ENCODE measurements at places on chromosomes 4 and X.

DNA sequence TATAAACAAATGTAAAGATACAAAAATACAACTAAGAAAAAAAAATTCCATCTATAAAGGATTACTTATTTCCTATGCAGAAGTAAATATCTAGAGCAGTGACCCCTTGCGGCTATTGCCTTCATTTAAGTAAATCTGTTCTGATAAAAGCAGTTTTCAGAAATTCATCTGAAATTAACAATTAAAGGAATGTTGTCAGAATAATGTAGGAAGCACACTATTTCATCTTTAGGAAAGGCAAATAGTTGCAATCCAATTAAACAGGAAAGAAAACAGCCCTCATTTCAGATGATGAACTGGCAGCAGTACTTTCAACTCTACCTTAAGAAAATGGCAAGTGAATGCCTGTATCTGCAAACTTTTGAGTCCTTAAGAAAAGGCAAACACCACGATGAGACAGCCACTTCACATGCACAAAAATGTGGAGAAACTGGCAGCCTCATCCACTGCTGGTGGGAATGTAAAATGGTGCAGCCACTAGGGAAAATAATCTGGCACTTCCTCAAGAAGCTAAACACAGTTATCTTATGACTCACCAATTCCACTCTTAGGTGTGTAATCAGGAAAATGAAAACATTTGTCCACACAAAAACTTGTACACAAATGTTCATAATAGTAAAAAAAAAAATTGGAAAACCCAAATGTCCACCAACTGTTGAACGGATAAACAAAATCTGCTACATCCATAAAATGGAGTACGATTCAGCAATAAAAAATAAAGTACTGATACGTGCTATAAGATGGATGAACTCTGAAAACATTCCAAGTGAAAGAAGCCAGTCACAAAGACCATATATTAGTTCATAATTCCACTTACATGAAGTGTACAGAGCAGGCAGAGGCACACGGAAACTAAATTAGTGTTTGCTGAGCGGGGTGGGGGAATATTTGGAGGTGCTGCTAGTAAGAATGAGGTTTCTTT lies 2.0 kb upstream of the THAP9 start:
- DNase-seq, result peak; percentile 46

GRCh38 chr4:110344165-110344564 lies 131.8 kb upstream of the ENPEP start:
- DNase-seq, result no peak

DNA sequence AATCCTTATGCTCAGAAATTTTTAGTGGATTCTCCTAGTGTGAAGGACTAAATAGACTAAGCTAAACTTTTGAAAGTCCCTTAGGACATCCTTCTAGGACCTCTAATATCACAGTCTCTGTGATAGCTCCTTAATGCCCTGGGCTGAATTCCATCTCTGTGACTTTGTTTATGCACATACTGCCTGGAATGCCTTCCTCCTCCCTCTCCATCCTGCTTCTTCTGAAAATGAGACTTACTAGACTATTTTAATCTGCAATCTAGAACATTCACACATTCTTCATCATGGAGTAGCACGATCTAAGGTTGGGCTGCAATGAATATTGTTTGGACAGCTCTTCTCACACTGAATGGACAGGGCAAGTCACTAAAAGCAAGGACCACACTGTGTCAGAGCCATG lies 65.0 kb upstream of the MSX1 start:
- DNase-seq, result no peak

GRCh38 chr4:29278585-29278984 lies 1441.6 kb upstream of the PCDH7 start:
- no peak for DNase-seq

- no peak for DNase-seq
Measured at GRCh38 chr4:84032372-84032771, 466.7 kb downstream of the NKX6-1 start.

GRCh38 chrX:18410038-18410437 lies 15.4 kb upstream of the CDKL5 start:
- peak; percentile 23 for DNase-seq

- no peak for DNase-seq
Measured at GRCh38 chrX:6500719-6501118, 34.2 kb downstream of the VCX3A start.

DNA sequence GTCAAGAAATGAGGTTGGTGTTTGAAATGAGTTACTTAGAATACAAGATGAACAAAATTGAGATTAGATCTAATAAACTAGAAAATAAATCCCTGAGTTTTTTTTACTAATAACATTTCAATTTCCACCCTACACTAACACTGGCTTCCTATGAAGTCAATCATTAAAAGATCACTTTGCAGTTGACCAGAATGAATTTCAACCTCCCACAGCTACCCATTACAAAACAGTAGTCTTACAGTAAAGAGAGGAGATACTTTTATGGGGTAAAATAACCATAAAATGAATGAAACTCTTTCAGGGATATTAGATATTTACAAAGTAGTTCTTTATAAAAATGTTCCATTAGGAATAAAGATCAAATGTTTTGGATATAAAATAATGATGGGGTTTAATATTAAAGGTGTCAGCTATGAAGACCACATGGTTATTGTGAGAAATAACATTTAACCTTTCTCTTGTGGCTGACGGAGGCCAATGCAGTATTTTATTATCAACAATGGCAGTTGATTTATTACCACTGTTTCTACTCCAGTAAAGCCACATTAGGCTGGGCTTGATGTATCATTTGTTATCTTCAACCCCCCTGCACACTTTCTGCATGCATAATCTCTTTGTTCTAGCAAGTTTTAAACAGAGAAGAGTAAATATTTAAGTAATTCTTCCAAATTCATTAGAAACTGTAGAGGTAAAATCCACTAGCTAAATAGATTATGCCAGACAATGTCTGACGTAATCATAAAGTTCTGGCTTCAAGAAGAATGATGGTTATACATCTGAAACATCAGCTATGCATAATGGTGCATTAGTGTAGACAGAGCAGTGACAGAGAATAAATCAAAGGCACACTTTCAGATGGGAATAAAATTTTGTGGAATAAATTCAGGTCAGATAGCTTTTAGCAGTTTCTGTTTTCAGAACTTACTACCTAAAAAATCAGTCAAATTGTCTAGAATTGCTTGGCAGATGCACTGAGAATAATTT lies 516.6 kb downstream of the PCDH18 start:
- DNase-seq, result no peak

DNA sequence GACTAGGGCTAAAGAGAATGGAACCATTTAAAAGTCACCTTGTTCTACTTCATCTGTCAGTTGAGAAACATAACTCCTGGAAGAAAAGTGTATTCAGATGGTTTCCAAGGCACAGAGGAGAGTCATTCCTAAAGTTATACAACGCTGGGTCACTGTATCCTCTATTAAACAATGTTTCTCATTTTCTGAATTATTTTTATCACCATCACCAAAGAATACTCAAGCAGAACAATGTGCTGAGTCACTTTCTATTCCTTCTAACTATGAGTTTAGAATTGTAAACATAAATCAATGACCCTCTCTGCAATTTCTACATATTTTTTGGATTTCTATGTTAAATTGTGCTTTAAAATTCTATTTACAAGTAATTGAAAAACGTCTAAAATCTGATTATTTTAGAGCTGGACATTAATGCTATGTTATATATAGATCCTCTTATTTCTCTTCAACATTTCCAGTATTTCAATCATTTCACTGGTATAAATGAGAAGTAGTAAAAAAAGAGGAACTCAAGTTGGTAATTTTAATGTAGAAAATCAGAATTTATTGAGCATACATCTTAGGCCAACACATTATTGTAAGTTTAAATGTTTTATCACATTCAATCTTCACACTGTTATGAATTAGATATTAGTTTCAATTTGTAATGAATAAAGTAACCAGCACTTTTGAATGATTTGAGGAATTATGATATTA lies 7.5 kb downstream of the DTHD1 start:
- no peak for DNase-seq

- DNase-seq, result no peak
Measured at GRCh38 chrX:141791856-141792255, 46.3 kb upstream of the MAGEC3 start.

GRCh38 chrX:154375156-154375504 lies 696 bp upstream of the FLNA start:
- DNase-seq, result no peak

- no peak for DNase-seq
Measured at GRCh38 chrX:20421697-20422096, 155.0 kb upstream of the RPS6KA3 start.

DNA sequence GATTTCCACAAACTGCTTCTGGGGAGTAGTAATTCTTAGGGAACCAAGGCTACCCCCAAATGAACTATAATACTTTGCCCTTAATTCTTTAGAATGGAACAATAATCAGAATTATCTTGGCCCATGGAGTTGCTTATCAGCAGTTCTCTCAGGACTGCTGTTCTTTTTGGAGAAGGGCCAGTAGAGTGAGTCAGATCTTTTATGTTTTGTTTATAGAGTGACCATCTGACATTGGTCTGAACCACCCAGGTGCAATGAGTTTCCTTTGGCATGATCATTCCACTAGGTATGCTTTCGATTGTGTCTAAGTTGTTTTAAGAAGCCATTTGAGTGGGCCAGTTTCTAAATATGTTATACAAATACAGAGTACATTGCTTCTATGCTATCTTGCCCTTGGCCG lies 31.8 kb downstream of the PRRG1 start:
- DNase-seq, result peak; percentile 2

DNA sequence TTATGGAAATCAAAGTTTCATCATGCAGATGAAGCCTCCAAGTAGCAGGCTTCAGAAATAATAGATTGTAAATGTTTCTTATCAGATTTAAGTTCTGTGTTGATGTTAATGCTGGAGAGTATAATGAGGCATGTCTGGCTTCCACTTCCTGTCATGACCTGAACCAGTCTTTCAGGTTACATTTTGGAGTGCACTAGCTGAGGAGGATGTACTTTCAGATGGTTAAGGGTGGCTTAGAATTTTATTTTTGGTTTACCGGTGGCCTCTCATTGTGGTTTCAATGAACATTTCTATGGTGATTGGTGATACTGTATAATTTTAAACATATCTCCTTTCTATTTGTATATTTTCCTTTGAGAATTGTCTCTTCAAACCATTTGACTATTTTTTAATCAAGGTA lies 890.4 kb downstream of the SH3BGRL start:
- DNase-seq, result no peak

DNA sequence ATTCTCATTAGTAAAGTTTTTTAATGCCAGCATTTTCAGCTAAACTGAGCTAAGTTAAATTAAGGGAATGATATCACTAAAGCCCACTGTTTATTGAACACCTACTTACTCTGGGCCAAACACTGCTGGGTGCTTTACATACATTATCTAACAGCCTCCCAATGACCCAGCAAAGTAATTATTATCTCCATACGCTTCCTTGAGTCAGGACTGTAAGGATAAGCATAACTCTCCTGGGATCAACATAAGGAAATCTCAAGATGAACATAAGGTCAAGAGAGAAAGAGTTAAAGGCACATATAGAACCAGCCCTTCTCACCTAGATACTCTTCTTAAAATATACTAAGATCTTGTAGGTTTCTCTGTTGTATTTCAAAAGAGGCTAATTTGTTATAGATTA lies 13.7 kb downstream of the BMX start:
- DNase-seq, result no peak

- no peak for DNase-seq
Measured at GRCh38 chr4:123121241-123121907, 199.0 kb upstream of the NUDT6 start.

DNA sequence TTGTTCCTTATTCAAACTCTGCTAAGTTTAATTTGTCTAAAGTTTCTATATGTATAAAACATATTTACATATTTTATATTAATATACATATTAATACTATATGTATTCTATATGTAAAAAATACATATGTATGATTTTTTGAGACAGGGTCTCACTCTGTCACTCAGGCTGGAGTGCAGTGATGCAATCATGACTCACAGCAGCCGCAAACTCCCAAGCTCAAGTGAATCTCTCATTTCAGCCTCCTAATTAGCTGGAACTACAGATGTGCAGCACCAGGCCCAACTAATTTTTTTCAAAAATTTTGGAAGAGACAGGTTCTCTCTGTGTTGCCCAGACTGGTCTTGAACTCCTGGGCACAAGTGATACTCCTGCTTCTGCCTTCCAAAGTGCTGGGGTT lies 684.9 kb downstream of the TRAM1L1 start:
- no peak for DNase-seq

- no peak for DNase-seq
Measured at GRCh38 chrX:149568701-149569296, 18.5 kb downstream of the MAGEA9B start.

- DNase-seq, result no peak
Measured at GRCh38 chr4:77856152-77856551, 6.5 kb upstream of the MRPL1 start.

GRCh38 chrX:15471028-15471427 lies 22.1 kb downstream of the PIR start:
- peak; percentile 69 for DNase-seq

GRCh38 chrX:55816023-55816422 lies 98.5 kb downstream of the RRAGB start:
- no peak for DNase-seq

DNA sequence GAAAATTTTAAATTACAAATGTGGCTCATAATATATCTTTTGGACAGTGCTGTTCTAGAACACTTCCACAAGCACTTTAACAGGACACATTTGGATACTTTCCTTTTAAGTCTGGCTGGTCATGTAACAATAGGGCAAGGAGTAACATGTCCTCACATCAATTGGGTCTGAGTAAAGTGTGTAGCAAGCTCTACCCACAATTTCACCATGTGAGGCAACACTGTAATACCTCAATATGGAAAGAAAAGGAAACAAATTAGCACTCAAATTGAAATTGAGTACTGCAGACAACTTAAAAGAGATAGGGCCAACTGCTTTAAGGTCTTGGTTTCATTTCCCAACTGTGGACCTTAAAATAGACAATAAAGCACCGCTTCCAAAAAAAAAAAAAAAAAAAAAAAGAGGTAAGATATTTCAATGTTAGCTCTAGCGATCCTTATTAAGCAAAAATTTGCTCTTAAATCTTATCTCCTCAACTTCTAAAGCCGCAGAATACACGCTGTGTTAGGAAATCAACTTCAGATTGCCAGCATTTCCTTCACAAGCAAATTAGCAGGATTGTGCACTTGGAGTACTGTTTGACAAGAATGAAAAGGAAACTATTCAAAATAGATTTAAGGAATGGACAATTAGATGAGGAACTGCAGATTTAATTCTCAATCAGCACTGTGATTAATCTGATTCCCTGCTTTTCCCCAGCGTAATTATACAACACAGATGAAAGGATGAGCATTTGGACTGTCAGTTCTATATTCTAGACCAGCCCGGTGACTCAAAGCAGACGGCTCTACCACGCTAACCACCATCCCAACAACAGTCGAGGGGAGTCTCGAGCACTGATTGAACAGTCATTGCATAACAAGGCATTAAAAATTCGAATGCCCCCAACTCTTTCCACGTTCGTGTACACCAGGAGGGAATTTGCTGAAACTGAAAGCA lies 1.6 kb downstream of the CASK start:
- DNase-seq, result peak; percentile 15

DNA sequence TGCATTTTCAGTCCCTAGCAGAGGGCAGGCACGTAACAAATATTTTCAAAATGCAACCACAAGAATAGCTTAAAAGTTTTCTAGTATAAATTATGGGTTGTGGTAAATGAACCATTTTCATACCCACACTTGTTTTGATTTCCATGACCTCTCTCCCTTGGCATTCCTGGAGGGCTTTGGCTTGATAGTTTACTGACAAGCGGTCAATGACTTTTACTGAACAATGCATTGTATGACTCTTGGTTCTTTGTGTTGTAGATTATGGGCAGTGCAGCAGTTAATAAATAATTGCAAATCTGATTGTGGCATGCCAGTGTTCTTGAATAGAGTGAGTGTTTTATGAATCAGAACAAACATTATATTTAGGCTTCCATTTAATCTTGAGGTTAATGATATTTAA lies 285.2 kb upstream of the ARX start:
- no peak for DNase-seq

Measured in pons (tissue), 1 donor.